ENCODE measurements at places on chromosomes 6 and 20. TPM values are rescaled to one million over a fixed set of nuclear protein-coding genes. Genes with fewer than 3 reads are reported as not detected.

GRCh38 chr6:168047841-168048723 is 30.9 kb downstream of the FRMD1 start:
- no peak for ATAC-seq

DNA sequence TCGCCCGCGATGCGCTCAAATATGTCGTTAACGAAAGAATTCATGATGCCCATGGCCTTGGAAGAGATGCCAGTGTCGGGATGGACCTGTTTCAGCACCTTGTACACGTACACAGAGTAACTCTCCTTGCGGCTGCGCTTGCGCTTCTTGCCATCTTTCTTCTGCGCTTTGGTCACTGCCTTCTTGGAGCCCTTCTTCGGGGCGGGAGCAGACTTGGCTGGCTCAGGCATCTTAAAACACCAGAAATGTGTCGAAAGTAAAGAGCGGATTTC is 36.4 kb downstream of the HFE start:
- ATAC-seq = no peak

GRCh38 chr6:90314514-90314913 is 17.9 kb upstream of the BACH2 start:
- ATAC-seq = no peak

KCNK16 gene
- not detected for total RNA-seq

DNA sequence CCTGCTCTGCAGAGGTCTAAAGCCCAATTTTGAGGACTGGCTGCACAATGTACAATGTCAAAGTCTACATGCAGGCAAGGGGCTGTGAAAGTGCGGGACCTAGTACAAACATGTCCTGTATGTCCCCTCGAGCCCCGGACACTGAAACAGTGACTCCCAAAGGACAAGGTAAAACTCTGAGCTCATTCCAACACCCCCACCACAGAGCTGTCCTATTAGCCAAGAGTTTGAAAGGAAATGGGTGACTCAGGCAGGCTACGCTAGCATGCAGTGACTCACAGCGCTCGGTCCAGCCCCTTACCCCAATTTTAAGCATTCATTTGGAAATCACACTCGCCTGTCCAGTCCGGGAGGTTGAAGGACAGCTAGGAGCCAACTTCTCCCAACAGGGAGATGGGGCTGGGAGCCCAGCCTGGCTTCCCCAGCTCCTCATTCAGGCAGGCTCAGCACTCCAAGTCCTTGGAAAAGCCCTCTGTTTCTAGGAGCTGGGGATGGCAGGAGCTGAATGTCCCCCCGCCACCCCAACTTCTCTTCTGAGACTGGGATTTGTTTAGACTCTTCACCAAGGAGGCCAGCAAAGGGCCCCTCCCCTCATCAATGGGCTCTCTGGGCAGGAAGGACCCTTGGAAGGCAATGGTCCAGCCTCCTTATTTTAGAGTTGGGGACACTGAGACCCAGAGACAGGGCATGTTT is 3.9 kb downstream of the SDC4 start:
- peak; percentile 51 for ATAC-seq

RBL1 gene
- 5.9 TPM for total RNA-seq

DNA sequence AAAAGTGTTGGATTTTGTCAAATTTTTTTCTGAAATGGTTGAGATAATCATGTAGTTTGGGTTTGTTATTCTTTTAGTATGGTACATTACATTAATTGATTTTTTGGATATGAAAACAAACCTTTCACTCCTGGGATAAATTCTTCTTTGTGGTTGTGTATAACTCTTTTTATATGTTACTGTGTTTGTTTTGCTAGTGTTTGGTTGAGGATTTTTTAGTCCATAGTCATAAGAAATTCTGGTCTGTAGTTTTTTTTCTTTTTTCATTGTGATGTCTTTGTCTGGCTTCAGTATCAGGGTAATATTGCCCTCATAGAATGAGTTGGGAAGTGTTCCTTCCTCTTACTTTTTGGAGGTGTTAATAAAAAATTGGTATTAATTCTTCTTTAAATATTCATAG is 122.2 kb upstream of the ATXN1 start:
- no peak for ATAC-seq

DNA sequence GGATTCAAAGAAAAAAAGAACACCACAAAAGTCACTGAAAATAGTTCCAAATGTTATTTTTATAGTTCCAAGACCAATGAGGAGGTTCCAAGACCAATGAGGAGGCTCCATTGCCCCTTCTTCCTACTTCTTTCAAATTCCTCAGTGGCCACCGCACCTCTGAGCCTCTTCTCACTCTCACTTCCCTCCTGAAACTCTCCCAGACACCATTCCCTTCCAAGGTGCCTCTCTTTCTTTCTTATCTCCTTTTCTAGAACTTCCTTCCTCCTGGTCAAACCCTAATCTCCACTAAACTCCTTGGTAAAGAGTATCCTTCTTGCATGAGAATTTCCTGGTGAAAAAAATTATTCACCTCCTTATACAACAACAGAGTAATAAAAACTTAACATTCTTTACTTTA is 20.4 kb upstream of the MCUR1 start:
- ATAC-seq = no peak

GRCh38 chr6:157935786-157936185 is 45.9 kb upstream of the SYNJ2 start:
- no peak for ATAC-seq

DNA sequence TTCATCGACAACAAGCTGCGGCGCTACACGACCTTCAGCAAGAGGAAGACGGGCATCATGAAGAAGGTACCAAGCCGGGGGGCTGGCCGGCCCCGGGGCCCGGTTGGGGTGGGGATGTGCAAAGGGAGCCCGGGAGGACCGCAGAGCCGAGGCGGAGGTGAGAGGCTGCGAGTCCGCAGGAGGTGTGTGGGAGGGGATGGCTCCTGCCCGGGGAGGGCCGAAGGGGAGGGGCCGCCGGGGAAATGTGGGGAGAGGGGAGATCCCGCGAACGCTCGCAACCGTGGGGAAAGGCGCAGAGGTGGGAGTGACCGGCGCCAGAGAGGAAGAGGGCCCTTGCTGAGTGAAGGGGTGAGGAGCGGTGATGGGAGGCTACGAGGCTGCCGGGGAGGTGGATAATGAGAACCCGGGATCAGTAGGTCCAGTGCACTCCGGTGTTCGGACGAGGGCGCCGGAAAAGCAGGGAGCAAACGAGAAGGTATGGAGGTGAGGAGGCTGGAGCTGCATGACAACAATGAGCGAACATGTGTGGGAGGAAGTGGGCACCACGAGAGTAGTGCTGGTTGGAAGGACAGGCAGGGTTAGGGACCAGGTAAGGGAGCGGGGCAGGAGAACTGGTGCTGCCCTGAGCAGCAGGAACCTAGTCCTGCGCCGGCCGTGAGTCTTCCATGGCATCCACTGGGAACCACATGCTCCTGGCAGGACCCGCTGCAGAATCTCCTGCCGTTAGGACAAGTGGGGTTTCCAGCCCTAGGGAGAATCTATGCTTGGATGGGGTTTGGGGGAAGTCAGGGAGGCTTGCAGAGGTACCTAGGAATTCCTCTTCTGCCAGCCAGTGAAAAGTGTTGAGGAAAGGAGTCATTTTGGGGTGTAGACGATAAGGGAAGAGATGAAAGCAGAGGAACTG is 1.3 kb downstream of the SRF start:
- peak; percentile 1 for ATAC-seq

BCAS4 gene
- total RNA-seq = 14.6 TPM

- peak; percentile 29 for ATAC-seq
These were observed 8.1 kb upstream of the PFDN4 start for GRCh38 chr20:54199721-54200176.

All from motor neuron (in vitro differentiated cells).